ENCODE measurements at places on chromosomes 6 and 20.
A peak's percentile ranks its signal among the peaks of the same experiment; 100 is the strongest.

GRCh38 chr6:166408936-166409755, 26.4 kb upstream of the MPC1 start:
- DNase-seq: no peak

GRCh38 chr6:122361314-122361979, 38.0 kb upstream of the HSF2 start:
- no peak for DNase-seq

DNA sequence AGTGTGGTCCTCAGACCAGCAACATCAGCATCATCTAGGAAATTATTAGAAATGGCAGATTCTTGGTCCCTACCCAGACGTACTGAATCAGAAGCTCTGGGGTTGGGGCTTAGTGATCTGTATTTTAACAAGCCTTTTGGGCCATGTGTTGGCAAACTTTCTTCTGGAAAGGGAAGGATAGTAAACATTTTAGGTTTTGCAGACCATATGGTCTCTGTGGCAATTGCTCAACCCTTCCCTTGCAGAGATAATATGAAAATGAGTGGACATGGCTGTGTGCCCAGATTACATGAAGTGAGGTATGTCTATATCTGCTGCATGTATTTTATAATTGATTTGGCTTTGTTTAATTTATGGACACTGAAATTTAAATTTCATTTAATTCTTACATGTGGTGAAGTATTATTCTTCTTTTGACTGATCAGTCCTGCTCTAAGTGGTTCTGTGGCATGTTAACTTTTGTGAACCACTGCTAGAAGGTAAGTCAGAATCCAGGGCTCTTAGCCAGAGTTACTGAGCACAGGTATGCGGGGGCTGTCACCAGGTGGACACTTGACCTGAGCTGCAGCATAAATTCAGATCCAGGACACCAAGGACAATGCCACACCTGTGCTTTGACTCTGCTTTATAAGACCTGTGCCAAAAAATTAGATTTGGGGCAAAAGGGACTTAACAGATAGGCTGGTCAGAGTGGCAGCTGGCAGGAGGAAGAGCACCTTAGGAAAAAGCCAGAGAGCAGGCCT, 43.2 kb downstream of the LY86 start:
- DNase-seq: no peak

- DNase-seq: no peak
Measured at GRCh38 chr6:19851241-19852089, 14.3 kb downstream of the ID4 start.

DNA sequence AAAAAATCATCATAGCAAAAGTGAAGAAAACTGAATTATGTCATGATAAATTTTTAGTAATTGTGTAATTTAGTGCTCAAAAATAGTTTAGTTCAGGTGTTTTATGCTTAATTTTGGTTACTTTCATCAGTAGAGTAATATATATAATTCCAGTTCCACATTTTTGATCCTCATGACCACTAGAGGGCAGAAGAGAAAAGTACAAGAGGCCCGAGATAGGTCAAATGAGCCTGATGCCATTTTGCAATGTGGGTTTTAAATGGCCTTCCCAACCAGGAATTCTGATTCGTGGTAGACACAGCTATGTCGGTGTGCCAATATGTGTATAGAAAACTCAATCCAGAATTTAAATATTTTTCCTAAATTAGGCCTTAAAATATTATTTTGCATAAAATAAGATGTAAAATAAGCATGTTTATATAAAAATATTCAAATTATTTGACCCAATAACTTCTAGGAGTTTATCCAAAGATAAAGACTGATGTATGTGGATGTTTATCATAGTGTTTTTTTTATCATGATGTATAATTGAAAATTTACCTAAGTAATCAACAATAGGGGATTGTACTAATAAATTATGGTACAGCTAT, 159.7 kb upstream of the RPS6KA2 start:
- DNase-seq: no peak

GRCh38 chr6:108291091-108291490, 3.8 kb upstream of the AFG1L start:
- DNase-seq: no peak

DNA sequence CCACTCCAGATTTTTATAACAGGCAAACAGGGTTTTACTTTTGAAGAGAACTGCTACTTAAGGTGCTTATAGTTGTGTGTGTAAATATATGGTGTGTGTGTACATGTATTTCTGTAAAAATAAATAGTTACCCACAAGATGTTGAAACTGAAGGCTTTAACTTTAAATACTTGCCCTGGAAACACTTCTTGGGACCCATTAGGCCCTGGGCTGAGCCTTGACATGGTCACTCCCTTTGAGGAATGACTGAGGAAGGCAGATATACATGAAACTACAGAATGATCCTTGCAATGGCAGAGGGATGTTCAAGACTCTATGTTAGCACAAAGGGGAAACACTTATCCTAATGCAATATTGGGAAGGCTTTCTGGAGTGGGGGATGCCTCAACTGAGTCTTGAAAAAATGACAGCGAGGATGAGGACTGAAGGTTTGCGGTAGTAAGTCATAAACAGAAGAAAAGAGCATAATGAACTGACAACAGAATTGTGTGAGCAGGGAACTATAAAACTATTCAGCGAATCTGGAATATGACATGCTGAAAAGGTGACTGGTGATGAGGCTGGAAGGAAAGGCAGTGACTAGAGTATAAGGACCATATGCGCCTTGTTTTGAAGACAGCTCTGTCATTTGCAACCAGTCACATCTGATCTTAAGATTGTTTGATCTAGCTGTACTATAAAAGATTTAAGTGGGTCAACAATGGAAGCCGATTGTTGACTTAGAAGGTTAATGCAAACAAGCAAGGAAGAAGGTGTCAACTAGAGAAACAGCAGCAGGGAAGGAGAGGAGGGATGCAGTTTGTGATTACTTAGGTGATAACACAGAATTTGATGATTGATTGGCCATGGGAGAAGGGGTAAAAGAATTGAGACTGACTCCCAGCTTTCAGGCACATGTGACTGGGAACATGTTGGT, 64.4 kb upstream of the COL21A1 start:
- DNase-seq: no peak

DNA sequence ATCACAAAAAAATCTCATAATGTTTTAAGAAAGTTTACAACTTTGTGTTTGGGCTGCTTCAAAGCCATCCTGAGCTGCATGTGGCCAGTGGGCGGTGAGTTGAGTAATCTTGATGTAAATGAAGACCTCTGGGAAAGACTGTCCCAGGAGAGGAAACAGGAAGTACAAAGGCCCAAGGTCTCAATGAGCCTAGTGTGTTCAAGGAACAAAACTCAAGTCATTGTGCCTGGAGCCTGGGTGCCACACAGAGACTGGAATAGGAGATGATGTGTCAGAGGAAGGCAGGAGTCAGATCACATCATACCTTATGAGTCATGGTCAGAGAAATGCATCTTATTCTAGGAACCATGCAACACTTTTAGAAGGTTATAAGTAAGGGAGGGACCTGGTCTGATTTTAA, 51.5 kb downstream of the COL19A1 start:
- DNase-seq: no peak

DNA sequence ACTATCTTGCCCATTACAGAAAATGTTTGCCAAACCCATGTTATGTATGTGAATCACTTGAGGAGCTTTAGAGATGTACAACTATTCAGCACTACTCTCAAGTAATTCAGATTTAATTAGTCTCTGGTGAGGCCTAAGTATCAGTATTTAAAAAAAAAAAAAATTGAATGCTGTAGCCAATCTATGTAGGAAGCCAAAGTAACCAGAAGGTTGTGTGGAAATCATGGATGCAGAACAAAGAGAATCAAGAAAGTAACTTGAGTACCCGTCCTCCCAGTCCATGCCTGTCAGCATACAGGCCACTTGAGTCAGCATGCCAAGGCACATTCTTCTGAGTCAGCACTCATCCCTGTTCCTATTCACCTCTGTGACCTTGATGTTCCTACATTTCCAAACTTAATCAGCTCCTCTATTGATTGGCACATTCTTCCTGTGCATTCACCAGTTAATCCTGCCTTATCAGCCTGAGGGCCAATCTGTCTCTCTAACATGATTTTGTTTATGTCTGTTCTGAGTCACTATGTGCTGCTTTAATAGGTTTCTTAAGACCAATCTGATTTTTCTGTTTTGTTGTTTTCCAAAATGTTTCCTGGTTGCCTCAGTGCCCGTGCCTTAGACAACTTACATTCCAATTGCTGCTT, 165.6 kb downstream of the KCNQ5 start:
- DNase-seq: no peak

DNA sequence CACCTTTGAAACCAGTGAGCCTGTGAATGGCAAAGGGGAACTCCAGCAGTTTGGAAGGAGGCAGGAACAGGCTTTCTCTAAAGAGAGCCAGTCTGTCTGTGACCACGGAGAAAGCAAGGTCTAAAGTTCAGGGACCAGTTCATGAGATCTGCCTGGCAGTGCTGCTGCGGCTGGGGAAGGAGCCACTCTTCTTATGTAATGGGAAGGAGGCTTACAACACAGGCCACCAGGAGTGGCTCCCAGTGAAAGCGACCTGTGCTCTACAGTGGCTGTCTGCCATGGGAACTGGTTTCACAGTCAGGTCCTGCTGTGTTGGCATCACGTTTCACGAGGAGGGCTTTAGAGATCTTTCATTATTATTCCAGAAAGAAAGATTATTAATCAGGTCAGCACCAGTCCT, 291.9 kb upstream of the PRDM1 start:
- no peak for DNase-seq

DNA sequence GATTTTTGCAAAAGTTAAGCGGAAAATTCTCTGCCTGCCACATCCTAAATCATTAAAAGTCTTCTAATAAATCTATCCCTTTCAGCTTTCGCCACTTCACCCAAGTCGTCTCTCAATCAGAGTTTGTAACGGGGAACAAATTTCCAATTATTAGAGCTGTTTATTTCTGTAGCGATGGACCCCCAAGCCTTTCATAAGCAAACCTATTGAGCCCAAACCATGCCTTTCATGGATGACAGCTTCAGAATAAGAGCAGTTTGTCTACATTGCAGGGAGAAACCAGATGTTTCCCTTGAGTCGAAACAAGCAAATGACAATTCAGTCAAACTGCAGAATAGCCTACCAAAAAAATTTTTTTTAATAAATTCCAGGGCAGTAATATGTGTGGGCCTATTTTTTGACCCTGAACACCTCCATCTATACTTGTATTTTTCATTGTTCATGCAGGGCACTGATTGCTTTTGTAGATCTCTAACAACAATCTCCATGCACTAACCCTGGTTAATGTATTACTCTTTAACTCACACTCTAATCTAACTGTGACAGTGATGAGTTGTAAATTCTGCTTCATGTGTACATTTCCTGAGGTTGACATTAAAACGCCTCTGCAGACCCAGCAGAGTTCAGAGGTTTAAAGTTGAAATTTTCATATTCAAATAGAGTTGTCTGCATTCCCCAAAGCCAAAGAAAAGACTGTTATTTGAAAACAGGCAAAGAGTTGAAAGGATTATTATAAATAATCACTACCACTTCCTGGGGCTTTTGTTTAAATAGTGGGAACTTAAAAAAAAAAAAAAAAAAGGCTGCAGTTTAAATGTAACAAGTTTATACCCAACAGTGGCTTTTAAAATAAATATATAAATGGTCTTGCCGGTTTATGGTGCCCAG, 64.5 kb downstream of the ATP9A start:
- DNase-seq: no peak

DNA sequence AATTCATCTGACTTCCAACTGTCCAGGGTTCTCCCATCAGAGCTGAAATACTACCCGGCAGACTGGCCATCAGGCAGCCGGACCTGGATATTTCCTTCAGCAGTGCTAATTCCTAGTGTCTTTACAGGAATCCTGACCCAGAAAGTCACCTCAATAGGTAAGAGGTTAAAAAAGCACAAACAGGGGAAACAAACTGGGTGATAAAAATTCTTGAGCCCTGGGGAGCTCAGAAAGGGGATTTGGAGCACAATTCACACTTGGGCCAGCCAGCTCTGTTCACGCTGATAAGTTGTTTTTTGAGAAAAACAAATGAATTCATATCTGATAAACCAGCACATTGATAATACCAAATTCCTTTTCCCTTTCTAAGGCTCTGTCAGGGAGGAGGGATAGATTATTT, 104.0 kb downstream of the EDN1 start:
- no peak for DNase-seq

GRCh38 chr20:50227506-50227905, 36.9 kb downstream of the CEBPB start:
- DNase-seq: no peak

- DNase-seq: no peak
Measured at GRCh38 chr6:169183233-169183632, 70.4 kb downstream of the THBS2 start.

- no peak for DNase-seq
Measured at GRCh38 chr6:130070326-130070725, 51.9 kb downstream of the L3MBTL3 start.

DNA sequence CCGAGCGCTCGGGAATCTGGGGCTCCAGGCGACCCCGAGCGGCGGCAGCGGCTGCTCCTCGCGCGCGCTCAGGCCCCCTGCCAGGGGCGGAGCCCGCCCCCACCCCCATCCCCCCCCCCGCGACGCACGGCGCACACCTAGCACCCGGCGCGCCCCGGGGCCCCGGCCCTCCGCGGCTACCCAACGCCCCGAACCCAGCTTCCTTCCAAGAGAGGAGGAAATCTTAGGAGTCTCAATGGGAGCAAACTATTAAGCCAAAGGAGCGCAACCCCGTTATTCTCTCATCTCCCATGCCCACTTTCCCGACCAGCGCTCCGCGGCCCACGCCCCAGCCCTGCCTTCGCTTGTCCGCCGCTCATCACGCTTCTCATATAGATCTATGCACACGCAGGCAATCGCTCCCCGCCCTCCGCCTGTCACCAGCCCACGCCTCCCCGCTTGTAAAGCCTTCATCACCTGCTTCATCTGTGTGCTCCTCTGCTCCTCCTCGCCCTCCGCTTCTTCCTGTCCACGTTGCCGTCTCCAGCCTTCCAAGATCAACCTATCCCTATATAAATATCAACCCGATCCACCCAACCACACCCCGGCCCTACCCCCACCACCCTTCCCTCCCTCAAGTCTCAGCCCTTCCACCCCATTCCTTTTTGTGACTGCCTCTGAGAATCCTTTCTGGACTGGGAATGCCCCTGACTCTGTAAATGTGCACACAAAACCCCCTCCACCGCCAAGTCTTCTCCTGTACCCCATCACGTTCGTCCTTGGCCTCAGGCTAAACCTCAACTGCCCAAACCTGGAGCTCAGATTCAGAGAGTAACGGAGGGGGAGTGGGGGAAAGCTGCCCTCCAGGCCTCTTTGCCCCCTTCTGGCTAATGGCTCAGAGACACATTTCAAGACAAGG, at the start of gene DLK2:
Gene DLK2, minus strand, starts transcription at position 18 of the 898 bp plus-strand sequence. CDS start 723 bp downstream, outside the sequence.
- peak; percentile 60 for DNase-seq
